Astrocyte (in vitro differentiated cells and primary cell): ENCODE measurements at places on chromosomes 12 and 14.

- DNase-seq = no peak
Observed at GRCh38 chr14:86296173-86296572, 766.2 kb downstream of the FLRT2 start.

DNA sequence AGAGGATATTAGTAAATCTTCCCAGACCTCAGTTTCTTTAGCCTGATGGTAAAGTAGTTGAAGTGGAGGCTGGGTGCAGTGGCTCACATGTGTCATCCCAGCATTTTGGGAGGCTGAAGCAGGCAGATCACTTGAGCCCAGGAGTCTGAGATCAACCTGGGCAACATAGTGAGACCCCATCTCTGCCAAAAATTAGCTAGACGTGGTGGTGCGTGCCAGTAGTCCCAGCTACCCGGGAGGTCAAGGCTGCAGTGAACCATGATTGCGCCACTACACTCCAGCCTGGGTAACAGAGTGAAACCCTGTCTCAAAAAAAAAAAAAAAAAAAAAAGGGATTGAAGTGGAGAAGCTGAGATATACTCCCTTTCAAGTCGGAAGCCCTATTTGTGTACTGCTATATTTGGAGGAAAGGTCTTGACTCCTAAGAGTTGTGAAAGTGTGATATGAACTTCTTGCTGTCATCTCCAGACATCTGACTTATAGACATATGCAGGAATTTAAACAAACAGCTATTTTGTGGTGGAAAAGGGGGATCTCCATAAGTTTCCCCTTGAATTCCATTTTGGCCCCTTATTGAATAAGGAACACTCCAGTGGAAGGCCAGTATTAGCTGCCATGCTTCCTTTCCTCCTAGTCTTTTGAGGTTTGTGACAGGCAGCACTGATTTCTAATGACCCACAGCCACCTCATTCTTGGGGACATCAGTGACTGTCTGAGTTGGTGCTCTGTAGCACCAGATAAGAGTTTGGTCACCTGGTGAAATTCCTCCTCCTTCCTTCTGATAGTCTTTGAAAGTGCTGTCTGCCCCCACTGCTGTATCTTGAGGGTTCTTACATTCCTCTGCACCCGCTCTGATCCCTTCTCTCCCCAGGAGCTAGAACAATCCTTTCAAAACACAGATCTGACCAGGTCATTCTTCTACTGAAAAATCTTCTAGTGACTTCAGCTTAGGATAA, 7.4 kb downstream of the ELK3 start:
- no peak for DNase-seq

- no peak for DNase-seq
Observed at GRCh38 chr12:104448451-104448850, 8.3 kb upstream of the CHST11 start.

GRCh38 chr14:39860596-39861228, 428.5 kb upstream of the FBXO33 start:
- DNase-seq = no peak

GRCh38 chr14:66507181-66507721, 696 bp upstream of the GPHN start:
- DNase-seq = no peak

- DNase-seq = no peak
Observed at GRCh38 chr14:92542766-92543554, 29.4 kb downstream of the RIN3 start.

DNA sequence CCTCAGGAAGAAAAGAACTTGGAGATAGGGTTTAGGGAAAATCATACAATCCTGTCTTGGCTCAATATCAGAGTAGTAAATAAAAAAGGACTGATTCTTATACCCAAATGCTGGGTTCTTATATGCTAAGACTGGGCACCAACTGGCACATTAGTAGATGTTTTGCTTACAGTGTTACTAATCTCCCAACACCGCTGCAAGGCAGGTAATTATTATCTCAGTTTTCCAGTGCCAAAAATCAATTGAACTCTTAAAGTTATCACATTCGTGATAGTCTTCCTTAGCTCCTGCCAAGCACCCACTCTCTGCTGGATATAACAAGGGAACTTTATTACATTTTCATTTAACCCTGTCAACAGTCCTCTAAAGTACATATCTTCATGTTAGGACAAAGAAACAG, 25.0 kb upstream of the HIGD1C start:
- DNase-seq = no peak

- no peak for DNase-seq
Observed at GRCh38 chr14:40374221-40374620, 942.0 kb upstream of the FBXO33 start.

- DNase-seq = no peak
Observed at GRCh38 chr12:52126050-52126604, 46.6 kb downstream of the SMIM41 start.

DNA sequence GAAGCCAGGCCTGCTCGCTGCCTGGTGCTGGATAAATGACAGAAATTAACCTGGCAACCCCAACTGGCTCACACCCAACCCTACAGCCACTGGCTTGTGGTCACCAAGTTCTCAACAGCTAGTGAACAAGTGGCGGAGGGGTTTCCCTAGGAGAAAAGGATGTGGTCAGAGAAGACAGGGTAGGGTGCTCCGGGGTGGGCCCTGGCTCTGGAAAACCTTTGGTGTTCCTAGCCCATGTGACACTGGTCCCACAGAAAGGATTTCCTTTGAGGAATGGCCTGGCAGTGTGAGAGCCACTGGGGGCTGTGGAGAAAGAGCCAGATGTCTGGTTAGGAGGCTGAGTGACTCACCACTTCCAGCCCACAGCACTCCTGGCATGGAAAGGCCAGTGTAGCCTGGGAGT, 8.7 kb downstream of the SYNE3 start:
- peak; percentile 83 for DNase-seq

DNA sequence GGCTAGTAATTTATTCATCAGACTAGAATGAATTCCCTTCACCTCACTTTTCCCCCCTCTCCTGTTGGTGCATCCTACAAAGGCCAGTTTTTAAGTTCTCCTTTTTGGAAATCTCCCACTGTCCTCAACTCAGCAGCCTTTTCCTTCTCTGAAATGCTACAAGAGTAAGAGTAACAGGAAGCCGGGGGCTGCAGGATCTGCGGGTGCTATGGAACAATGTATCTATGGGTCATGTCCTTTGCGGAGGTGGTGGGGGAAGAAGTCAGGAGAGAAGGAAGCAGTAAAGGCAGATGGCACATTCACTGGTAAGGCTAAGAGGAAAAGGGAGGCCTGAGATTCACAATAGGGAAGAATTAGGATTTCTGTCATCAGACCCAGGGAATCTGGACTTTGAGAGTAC, 22.2 kb upstream of the TESC start:
- DNase-seq = no peak

DNA sequence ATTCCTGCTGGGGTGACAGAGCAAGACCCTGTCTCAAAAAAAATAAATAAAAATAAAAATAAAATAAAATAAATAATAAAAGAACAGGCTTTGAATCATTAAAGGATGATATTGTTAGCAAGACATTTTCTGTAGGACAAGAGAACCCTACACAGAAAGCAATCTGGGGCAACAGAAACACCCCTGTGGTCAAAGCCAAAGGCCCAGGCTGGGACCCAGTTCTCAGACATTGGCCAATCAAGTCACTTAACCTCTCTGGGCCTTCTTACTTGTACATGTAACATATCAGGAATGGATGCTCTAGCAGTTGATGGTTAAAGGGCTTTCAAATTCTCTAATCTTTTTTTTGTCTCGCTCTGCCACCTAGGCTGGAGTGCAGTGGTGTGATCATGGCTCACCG, 35.5 kb upstream of the TESC start:
- no peak for DNase-seq

GRCh38 chr12:131459773-131460365, 251.0 kb upstream of the SFSWAP start:
- DNase-seq = no peak

GRCh38 chr12:53735-54730, 12.5 kb upstream of the IQSEC3 start:
- DNase-seq = no peak
